ENCODE measurements at places on chromosomes 11 and 22.

- peak; percentile 93 for DNase-seq
Measured at GRCh38 chr22:49632199-49633009, 195.3 kb downstream of the BRD1 start.

DNA sequence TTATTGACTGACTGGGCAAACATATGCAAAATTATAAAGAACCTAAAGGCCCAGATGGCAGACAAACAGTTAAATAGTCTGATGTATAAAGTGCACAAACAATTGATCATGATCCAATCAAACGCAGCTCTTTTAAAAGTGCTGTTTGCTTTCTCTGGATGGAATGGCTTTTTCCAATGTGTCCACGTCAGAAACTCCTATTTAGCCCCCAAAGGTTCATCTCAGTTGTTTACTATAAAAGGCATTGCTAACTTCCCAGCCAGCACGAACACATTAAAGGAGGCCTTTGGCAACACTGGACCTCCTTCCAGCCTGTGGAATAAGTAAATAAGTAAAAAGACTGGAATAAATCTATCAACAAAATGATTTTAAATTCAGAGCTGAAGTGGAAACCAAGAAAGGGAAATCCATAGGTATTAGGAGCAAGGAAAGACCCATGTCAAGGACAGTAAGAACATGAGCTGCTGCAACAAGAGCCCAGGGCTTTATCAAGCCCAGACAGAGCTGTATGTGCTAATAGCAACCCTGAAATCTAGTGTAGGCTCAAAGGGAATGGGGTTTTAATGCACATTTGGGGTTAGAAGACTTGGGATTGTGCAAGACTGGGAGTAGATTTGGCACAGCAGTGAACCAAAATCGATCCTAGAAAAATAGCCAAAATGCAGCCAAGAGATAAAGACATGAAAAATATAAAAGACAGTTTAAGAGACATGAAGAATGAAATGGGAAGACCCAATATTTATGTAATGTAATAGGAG lies 105.4 kb downstream of the EFCAB6 start:
- DNase-seq, result no peak

DNA sequence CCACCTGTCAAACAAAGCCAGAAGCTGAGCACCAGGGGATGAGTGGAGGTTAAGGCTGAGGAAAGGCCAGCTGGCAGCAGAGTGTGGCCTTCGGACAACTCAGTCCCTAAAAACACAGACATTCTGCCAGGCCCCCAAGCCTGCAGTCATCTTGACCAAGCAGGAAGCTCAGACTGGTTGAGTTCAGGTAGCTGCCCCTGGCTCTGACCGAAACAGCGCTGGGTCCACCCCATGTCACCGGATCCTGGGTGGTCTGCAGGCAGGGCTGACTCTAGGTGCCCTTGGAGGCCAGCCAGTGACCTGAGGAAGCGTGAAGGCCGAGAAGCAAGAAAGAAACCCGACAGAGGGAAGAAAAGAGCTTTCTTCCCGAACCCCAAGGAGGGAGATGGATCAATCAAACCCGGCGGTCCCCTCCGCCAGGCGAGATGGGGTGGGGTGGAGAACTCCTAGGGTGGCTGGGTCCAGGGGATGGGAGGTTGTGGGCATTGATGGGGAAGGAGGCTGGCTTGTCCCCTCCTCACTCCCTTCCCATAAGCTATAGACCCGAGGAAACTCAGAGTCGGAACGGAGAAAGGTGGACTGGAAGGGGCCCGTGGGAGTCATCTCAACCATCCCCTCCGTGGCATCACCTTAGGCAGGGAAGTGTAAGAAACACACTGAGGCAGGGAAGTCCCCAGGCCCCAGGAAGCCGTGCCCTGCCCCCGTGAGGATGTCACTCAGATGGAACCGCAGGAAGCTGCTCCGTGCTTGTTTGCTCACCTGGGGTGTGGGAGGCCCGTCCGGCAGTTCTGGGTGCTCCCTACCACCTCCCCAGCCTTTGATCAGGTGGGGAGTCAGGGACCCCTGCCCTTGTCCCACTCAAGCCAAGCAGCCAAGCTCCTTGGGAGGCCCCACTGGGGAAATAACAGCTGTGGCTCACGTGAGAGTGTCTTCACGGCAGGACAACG lies 11.7 kb downstream of the CXCR5 start:
- no peak for DNase-seq

DNA sequence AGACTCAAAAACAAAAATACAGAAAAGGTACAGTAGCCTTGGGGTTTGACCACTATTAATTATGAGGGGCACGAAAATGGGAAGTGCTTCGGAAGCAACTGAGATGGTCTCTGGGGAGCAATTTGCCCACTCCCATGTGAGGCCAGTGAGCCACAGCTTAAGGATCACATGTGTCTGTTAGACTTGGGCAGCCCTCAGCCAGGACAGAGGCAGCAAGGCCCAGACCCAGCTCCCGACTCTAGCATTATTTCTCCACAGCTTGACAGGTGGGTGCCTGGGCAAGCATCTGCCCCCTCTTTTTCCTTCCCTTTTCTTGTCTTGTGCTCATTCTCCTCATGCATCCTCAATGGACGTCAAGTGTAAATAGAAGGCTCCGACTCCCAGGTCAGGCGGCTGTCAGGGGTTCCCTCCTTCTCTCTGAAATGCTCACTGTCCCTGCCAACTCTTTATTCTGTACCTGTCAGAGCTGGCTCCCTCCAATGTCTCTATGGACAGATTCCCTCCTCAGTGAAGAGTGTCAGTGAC lies 137.0 kb upstream of the RCN1 start:
- no peak for DNase-seq

GRCh38 chr22:36317658-36318271 lies 64.8 kb downstream of the APOL1 start:
- DNase-seq, result no peak

DNA sequence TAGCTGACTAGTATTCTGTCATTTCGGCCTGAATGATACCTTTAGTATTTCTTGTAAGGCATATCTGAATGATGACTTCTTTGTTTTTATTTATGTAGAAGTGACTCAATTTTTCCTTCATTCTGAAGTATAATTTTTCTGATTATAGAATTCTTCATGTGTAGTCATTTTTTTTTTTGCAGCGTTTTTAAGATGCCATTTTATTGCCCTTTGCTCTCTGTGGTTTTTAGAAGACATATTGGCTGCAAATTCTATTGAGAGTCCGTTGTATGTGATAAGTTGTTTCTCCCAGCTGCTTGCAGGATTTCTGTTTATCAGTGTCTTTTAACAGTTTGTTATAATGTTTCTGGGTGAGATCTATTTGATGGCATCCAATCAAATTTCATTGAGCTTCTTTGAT lies 1224.8 kb downstream of the JRKL start:
- DNase-seq, result no peak

DNA sequence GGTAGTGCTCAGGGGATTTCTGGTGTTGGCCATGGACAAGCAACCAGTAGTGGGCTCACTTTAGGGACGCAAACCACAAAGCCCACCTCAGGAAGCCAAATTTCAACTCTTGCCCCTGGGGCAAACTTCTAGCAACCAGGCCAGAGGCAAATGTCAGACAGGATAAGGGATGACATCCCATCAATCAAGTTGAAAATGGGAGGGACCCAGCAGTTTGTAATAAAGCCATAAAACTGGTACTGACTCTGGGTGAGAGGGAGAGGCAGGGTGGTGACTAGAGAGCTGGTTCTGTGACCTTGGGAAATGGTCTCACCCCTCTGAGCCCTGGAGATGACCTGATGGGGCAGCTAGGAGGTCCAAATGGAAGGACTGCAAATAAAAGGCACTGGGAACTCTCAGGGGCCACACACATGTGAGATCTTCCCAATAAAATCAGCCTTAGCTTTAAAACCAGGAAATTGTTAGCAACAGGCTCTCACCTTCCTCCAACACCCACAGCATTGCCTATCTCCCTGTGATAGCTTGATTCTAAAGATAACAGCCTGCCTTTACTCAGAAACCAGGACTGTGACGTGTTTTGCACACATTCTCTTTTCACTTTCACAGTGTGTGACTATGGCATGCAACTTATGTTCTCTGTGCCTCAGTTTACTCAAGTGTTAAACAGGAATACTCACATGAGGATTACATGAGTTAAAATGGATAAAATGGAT lies 6.4 kb upstream of the TBC1D10A start:
- DNase-seq, result no peak

- peak; percentile 63 for DNase-seq
Measured at GRCh38 chr22:30868663-30869385, 99.8 kb downstream of the MORC2 start.

DNA sequence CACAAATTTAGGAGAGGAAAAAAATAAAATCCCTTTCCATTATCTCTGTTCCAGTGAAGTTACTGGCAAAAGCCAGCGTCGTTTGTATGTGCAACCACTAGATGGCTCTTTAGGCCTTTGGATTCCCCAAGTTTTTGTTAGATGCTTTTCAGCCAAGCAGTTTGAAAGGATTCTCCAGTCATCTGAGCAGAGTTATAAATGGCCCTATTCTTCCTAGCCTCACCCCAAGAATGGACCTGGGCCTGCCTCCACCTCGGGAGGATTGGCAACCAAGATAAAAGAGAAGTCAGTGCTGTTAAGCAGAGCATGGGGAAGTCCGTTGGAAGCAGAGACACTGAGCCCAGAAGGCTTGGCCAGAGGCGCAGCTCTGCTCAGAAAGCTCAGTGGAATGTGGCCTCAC lies 15.4 kb downstream of the FAM181B start:
- peak; percentile 54 for DNase-seq

DNA sequence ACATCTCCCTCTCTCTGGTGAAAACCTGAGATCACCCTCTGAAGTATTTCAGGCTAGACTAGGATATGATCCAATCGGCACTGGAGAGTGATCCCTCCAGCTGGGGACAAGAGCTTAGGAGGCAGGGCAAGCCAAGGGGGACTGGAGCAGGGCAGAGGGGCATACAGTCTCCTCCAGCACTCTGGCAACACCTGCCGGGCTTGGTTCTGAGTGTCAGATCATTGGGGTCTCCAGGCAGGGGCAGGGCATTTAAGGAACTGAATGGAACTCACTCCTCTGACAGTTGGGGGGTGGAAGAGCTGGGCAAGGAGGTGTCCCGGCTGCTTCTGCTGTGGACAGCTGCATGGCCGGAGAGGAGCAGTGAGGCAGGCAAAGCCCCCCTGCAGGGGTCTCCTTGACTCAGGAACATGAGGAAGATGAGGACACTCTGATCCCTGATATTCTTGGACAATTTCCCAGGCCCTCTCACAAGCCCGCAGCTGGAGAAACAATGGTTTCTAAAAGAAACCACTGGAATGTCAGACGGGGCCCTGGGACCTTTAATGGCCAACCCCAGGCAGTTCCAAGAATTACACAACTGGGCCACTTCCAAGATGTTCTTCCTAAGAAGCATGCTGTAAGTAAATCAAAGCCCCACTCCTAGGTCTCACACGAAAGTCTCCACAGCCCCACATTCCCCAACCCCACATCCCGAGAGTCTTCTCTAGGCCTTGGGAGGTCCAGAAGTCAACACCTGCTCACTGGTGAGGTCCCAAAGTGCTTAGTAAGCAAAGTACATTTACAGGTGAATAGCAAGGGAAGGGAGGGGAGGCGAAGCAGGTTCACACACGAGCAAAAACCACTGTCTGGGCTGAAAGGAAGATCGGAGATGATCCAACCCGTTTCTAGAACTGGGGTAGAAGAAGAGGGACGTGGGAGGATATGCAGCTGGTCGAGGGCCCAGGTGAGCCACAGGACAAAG lies 1.2 kb upstream of the CCDC86 start:
- no peak for DNase-seq

GRCh38 chr22:41132550-41132949 lies 40.2 kb downstream of the EP300 start:
- DNase-seq, result no peak

GRCh38 chr11:821512-822371 lies 3.0 kb downstream of the PNPLA2 start:
- peak; percentile 58 for DNase-seq
